DMS79 treated with DMSO at 0.1 percent for 48 hours (cell line): ENCODE measurements at places on chromosomes 16 and 17.

GRCh38 chr16:56858374-56858773 lies 6.6 kb upstream of the SLC12A3 start:
- DNase-seq: no peak

DNA sequence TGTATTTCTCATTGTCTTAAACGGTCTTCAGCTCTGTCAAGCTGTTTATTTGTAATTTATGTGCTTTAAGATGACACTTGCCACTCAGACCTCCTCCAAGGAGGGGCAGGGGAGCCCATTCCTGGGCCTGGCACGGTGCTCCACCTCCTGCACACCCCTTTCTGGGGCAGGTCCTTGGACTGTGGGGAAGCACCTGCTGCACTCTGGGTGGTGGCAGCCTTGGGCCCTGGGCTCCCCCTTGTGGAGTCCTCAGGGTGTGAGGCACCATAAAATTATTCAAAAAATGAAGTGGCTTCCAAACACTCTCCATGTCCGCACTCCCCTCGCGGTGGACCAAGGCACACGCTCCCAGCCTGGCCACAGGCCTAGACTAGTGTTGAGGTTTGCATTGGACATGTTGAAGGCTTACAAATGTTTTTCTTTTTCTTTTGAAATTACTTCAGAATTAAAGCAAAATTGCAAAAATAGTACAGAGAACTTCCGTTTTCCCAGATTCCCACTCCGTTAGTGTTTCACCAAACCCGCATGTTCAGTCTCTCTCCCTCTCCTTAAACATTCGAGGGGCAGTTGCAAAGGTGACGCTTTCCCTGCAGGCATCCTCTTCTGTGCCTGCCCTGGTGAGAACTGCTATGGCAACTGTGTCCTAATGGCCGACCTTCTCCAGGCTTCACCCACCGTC lies 32.4 kb downstream of the FOXK2 start:
- DNase-seq: peak; percentile 28

GRCh38 chr17:28327709-28328108 lies 7.6 kb downstream of the IFT20 start:
- DNase-seq: no peak

DNA sequence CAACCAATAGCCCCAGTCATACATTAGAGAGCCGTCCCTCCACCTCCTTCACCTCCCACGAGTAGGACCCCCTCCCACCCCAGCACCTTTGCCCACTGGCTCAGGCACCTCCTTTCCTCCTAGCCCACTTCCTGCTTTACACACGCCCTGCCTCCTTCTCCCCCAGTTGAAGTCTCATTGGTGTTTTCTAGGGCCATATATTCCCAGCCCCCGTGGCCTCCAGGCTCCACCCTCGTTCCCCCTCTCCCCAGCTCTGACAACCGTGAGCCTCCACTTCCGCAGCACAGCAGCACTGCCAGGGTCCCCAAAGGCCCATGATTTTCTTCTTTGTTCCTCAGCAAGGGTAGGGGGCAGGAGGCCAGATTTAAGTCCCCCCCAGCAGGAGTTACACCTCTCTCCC lies 340.3 kb upstream of the TNRC6C start:
- DNase-seq: no peak

DNA sequence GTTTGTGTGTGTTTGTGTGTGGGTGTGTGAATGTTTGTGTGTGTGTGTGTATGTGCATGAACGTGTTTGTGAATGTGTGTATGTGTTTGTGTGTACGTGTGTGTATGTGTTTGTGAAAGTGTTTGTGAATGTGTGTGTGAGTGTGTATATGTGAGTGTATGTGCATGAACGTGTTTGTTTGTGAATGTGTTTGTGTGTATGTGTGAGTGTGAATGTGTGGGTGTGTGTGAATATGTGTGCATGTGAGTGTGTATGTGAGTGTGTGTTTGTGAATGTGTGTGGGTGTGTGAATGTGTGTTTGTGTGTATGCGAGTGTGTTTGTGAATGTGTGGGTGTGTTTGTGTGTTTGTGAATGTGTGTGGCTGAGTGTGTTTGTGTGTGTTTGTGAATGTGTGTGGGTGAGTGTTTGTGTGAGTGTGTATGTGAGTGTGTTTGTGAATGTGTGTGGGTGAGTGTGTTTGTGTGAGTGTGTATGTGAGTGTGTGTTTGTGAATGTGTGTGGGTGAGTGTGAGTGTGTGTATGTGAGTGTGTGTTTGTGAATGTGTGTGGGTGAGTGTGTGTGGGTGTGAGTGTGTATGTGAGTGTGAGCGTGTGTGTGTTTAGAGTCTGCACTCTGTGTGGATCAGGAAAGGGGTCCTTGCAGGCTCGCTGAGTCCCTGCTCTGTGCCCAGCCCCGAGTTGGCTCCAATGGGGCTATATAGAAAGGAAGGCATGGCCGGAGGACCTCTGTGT lies 890 bp upstream of the CD300A start:
- no peak for DNase-seq

- no peak for DNase-seq
Observed at GRCh38 chr17:81898029-81898866, 3.8 kb upstream of the NPB start.

DNA sequence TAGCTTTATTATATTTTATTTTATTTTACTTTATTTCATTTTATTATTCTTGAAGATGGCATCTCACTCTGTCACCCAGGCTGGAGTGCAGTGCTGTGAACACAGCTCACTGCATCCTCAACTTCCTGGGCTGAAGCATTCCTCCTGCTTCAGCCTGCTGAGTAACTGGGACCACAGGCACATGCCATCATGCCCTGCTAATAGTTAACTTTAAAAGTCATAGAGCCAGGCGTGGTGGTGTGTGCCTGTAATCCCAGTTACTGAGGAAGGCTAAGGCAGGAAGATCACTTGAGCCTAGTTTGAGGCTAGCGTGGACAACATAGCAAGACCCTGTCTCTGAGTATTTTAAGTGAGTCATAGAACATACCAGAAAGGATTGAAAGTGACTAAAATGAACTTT lies 38.7 kb downstream of the ESRP2 start:
- no peak for DNase-seq

- DNase-seq: no peak
Observed at GRCh38 chr16:23514381-23515152, 4.3 kb upstream of the GGA2 start.
